ENCODE measurements at places on chromosomes 16 and 17.

- no peak for DNase-seq
Measured at GRCh38 chr17:72786209-72786608, 306.3 kb downstream of the SLC39A11 start.

DNA sequence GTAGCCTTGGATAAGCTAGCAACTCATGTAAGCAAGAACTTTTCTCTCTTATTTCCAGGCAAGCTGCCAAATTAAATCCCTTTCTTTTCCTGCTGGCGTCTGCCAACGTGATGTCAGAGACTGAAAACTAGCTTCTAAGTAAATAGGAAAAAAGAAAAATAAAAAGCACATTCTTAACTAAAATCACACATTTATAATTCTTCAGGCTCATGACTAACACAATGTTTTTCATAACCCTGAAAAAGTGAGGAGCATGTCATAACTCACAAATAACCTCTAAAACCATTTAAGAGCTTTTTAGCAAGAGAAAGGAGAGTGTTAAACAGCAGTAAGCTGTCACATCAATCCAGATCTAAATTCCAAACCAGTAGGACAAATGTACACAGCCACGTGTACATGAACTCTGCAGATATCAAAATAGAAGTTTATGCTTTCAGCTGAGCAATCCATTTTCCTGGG is 110.0 kb downstream of the N4BP1 start:
- no peak for DNase-seq

- no peak for DNase-seq
Measured at GRCh38 chr16:75446416-75446815, 13.1 kb upstream of the CFDP1 start.

GRCh38 chr17:28474111-28474531 is 677 bp downstream of the SLC13A2 start:
- no peak for DNase-seq

DNA sequence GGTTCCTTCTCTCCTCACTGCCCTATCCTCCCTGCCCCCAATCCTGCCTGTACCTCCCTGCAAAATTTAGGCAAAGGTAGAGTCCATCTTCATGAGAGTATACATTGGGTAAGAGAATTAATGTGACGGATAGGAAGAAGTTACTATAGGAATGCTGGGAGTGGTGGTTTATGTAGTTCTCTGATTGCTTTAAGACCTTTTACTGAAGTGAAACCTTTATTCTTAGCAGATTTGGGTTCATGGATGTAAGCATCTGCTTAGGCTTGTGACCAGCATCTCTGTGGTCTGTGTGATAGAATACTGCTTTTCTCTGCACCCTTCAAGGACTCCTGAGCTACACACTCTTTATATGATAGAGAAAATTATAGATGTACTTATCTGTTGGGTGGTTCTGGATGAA is 127.3 kb downstream of the PRKCA start:
- DNase-seq: no peak

DNA sequence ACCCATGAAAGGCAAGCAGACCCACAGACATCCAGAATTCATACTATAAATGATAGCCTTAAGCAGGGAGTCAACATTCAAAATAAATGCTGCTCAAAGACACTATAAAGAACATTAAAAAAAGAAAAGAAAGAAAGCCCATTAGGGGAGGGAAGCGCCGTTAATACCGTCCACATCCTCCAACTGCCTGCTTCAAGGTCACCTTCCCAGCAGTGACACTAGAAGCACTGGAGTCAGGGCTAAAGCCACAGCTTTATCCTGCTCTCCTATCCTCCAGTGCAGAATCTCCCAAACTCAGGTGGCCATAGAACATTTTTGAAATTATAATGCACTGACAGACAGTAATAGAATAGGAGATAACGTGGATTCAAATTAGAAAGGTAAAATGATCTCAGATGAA is 59.4 kb downstream of the TEX2 start:
- DNase-seq: no peak

GRCh38 chr16:52379551-52379950 is 167.4 kb downstream of the TOX3 start:
- DNase-seq: no peak

DNA sequence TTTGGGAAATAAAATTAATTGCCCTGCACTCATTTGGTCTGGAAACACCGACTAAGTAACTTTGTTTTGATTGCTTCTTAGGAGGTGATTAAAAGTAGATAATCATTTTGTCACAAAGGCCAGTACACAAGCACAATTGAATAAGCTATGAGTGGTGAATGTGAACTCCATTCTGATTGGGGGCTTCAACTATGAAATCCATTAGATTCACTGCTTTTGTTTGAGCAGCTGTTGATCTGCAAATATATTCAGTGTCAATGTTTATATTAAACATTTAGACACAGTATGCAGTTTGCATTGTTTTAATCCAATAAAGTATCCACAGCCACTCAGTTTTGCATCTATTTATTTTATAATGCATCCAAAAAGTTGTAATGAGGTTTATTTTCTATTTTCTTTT is 817.5 kb downstream of the CDH11 start:
- no peak for DNase-seq

DNA sequence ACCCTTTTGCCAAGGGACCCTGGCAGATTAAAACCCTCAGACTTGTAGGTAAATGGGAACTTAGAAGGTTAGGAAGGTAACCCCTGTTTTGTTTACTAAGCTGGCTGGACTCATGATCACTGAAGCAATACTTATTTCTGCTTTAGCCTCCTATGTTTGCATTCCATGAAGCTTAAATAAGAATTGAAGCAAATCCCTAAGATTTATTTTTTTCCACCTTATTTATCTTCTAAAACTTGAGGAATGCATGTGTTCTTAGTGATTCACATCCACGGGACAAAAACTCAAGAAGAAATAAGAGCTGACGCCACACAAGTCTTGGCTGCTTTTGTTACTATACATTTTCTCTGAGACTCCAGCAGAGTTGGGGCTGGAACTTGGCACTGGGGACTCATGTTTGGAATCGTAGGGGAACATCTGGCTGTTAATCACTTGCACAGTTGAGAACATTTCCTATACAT is 35.5 kb downstream of the CLUAP1 start:
- no peak for DNase-seq

DNA sequence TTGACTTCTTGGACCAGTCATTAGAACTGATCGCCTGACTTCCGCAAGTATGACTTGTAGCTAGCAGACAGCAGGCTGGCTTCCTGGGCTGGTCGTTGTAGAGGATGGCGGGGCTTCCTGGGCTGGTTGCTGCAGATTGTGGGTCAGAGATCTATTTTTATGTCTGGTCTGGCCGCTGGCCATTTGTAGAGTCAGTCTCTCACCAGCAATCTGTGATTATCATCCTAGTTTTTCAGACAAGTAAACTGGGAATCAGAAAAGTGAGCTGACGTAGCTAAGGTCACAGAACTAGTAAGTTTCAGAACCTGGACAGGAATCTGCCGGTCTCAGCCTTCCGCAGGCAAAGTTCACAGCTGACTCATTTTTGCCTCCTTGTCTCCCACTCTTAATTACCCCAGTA is 19.1 kb downstream of the GPR142 start:
- no peak for DNase-seq

DNA sequence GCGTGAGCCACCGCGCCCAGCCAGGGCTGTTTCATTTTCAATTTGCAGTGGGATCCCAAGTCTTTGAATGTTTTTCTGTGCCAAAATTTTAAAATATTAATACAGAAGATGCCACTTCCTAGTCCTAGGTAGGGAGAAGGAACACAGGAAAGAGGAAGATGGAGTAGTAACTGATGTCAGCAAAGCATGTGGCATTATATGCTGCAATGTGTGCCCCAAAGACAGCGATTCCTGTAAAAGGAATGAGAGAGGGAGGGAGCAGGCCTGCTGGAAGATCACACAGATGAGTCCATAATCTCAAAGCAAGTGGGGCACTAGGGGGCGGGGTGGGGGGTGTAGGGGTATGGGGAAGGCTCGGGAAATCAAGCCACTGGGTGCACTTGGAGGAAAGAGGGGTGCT is 23.4 kb upstream of the SSTR2 start:
- no peak for DNase-seq

DNA sequence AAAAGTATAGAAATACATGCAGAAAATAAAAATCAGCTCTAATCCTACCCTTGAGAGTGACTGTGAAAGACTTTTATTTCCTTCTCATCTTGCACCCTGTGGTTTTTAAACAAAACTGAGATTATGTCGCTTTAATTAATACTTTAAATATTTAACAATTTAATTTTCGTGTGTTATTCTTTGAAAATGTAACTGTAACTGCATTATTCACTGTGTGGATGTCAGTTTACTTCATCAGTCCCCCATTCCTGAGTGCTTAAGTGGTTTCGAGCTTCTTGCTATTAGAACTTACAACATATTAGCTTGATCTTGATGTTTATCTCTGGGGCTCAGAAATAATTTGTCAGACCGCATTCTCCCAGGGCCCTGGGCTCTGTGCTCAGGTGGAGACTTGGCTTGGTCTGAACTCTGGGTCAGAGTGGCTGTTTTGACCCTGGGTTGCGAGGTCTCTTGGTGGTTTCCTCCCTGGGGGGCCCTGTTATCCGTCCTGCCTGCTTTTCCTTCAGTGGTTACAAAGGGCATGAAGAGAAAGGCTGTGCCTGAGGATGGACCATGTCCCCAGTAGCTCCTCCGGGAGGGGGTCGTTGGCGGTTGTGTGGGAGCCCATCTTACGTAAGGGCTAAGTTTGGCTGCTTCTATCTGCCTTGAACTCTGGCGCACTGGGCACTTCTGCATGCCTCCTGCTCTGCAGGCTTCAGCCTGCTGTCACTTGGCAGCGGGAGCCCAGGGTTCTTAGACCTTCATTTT is 25.7 kb downstream of the AKAP1 start:
- no peak for DNase-seq

- DNase-seq: no peak
Measured at GRCh38 chr17:18176176-18176575, 7.5 kb upstream of the ALKBH5 start.

- DNase-seq: no peak
Measured at GRCh38 chr16:79897453-79898146, 297.1 kb upstream of the MAF start.

- no peak for DNase-seq
Measured at GRCh38 chr17:74775409-74776043, 619 bp downstream of the NAT9 start.

DNA sequence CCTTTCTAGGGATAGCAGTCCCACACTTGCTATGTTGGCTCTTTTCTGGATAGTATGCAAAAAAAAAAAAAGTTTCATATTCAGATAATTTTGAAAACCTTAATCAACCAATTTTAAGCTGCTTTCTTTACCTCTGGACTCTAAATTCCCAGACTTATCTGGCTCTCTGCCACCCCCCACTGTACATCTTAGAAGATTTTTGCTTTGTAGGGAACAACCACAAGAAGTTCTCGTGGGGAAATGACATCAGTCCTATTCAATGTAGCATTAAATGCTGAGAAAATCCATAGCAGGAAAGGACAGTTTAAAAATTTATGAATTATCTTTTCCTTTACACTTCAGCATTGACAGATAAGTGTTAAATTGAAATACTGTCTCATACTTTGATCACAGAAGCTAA is 562.7 kb upstream of the HSBP1 start:
- DNase-seq: no peak

DNA sequence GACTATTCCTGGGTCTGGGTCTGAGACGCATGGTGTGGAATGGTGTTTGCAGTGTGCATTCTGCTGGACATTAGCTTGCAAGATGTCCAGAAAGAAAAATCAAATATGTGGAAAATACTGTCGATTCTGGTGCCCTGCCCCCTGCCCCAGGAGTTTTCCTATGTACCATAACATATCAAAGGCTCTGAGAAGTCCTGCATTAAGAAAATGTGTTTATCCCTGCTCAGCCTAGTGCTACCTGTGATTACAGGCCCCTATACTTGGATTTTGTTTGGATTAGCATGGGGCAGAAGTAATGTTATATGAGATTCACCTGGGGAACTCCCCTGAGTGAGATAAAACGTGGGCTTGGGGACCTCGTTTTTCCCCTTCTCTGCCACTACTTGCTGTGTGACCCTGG is 325.0 kb downstream of the CBLN1 start:
- no peak for DNase-seq

DNA sequence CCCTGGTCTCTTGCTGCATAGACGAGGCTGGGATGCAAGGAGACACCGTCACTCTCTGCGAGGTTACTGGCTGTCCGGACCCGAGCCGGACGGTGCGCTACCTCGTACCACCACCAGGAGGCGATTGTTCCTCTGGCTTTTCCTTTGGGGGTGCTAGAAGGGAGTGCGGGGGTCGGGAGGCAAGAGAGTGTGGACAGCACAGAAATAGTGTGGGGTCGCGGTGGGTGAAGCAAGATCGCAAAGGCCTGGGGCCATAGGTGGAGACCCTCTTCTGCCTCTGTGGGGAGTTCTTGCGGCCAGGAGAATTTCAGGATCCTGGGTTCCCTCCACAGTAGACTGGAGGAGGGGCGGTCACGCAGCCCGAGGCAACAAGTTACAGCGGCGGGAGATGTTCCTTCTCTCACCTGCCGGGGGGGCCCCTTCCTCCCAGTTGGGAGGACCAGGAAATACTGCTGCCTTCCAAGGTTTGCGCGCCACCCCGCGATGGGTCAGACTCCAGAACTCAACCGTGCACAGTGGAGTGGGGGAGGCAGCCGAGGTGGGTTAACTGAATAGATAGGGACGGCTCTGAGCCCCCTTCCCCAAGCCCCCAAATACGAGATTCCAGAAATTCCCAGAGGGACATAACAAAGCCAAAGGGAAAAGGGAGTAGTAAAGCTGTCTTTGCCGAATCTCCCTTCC is 6.9 kb downstream of the PHOSPHO1 start:
- DNase-seq: peak; percentile 63

DNA sequence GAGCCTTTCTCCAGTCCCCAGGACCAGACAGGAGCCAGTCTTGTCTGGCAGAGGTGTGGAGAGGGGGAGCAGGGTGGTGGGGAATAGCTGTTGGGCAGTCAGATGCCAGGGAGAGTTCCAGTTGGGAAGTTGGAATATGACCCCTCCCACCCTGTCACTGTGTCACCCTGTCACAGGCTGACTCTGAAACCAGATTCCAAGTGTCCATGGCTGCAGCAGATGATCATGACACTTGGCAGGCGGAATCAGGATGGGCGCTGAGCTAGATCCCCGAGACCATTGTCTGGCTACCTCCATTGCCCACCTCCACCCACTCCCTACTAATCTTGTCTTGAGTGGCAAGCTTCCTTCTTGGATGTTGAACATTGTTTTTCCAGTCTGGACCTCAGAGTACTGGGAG is 9.2 kb upstream of the NFATC3 start:
- DNase-seq: no peak

GRCh38 chr16:81204798-81205680 is 33.5 kb upstream of the BCO1 start:
- peak; percentile 47 for DNase-seq

DNA sequence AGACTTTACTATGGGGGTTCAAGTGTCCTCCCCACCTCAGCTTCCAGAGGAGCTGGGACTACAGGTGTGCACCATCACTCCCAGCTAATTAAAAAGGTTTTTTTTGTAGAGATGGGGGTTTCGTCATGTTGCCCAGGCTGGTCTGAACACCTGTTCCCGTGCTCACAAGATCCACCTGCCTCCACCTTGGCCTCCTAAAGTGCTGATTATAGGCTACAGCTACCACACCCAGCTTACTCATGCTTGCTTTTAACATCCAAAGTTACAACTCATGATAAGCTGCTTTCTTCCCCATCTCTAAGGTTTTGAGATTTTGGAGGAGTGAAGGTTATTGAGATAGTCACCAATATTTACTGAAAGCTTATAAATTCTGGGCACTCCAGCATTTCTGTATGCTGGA is 2.6 kb downstream of the NUP88 start:
- no peak for DNase-seq

GRCh38 chr16:81515721-81516120 is 71.1 kb downstream of the CMIP start:
- no peak for DNase-seq

GRCh38 chr17:50187751-50188530 is 13.5 kb downstream of the COL1A1 start:
- no peak for DNase-seq

Data from mesendoderm (in vitro differentiated cells).